SHP77 treated with DMSO at 0.1 percent for 48 hours (cell line): ENCODE measurements at places on chromosomes 2 and 18.

- no peak for DNase-seq
These were observed 110.1 kb upstream of the SMAD2 start for GRCh38 chr18:48040457-48041110.

DNA sequence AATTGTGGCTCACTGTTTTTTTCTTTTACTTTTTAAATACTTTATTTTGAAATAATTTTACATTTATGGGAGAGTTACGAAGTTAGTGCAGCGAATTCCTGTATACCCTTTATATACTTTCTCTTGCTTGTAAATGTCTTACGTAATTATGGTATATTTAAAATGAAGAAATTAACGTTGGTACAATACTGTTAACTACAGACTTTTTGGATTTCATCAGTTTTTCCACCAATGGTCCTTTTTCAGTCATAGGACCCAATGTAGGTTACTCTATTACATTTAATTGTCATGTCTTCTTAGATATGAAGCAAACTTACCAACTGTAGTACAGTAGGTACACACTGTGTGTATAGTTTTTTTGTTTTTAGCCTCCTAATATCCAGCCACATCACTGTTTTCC, 76.3 kb downstream of the BOLA3 start:
- DNase-seq = no peak

DNA sequence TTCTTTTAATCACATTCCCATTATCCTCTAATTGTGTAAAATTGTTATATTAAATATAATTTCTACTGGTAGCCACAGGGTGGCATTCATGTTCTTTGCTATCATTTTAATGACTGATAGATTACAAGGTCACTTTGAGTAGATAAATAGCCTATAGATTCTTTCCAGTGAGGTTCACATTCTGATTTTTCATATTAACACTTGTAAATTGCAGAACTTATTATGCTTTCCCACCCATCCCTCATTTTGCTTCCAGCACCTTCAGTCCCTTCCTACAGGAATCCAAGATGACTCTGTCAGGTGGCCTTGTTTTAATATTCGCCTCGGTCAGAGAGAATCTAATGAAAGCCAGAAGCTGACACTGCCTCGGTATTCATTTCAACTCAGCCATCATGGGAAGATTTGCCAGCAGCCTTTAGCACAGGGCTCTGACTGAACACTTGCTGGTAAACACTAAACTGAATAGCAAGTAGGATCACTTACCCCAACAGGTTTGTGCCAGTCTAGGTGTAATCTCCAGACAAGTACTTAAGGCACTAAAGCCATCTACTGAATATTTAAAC, 101.2 kb upstream of the FSHR start:
- DNase-seq = no peak

DNA sequence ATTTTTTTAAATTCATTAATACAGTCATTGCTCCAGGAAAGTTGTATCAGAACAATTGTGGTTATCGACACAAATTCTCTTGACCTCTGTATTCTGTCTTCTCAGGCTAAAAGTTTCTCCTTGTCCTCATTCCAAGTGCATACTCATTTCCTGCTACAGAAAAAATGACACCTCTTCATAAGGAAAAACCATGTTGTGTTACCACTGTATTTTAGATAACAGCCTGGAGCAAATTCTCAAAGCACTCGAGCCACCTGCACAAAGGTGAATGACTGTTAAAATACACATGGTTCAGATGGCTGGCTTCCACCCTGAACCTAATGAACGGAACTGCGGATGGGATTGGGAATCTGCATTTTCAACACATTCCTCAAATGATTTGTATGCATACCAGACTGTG, 586.5 kb downstream of the EPHA4 start:
- DNase-seq = no peak

- DNase-seq = no peak
These were observed 149.8 kb downstream of the TWIST2 start for GRCh38 chr2:238997684-238998083.

DNA sequence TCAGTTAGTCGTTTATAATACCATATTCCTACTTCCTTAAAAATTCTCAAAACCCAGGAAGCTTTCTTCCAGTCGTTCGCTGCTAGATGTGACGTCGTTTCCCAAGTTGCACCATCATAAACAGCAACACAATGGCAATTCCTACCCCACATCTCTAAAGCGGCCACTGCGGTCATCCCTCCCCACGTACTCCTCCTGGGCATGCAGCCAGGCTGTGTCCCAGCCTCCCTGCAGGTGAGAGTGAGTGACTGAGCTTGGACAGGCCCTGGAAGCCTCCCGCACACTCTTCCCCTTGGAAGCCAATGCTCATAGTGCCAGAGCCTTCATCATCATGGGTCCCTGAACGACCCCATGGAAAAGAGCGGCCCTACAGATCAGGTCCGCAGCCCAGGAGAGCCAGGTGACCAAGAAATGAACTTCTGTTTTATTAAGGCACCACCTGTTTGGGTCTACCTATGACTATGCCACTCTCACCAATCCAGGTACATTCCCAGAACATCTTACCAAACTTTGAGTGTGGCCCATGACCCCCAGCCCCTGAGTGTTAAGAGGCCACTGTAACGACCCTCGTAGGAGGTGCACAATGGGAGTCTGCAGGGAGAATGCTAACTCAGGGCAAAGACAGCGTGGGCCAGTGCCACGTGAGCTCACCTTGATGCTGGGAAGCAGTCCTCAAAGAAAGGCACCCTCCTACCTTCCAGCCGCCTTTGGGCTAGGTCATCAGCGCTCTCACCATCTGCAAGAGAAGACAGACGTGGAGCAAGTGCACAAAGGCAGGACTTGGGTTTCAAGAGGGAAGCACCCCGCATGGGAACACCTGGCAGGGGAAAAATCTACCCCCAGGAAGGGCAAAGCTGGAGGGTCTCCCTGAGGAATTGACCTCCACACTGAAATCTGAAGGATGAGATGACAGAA, 74.7 kb upstream of the RAB6C start:
- no peak for DNase-seq

GRCh38 chr2:72211777-72212485, 64.3 kb upstream of the CYP26B1 start:
- no peak for DNase-seq

DNA sequence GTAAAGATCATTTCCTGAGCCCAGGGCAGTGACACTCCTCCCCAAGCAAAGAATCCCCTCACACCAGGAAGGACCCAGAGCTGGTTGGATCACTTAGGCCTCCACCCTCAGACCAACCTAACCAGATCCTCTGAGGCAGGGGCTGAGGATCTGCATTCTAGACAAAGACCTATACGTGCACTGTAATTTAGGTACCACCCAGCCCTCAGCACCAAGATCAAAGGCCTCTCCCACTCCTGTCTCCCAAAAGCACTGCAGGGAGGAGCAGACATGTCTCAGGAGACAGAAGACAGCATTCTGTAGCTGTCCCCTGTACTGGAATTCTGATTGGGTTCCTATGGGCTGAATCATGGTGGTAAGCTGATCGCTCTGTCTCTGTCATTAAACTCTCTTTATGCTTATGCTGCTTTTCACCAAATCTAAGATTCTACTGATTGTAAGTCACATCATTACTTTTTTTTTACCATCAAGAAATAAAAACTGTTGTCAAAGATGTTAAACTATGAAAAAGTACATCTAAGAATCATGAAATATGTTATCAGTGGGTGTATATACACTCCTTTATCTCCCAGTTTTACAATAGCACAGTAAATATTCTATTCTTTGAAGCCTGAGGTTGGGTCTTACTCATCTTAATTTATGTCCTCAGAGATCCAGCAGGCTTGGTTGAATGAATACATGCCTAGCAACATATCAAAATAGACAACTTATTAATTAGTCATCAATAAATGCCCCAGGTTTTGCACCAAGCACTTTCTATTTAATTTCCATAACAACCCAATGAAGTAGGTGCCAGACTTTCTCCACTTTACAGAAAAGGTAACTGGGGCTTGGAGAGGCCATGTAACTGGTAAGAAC, 28.3 kb downstream of the MCFD2 start:
- no peak for DNase-seq
